ENCODE measurements at places on chromosomes 12 and 14. TPM values are rescaled to one million over a fixed set of nuclear protein-coding genes. Genes with fewer than 3 reads are reported as not detected.

DNA sequence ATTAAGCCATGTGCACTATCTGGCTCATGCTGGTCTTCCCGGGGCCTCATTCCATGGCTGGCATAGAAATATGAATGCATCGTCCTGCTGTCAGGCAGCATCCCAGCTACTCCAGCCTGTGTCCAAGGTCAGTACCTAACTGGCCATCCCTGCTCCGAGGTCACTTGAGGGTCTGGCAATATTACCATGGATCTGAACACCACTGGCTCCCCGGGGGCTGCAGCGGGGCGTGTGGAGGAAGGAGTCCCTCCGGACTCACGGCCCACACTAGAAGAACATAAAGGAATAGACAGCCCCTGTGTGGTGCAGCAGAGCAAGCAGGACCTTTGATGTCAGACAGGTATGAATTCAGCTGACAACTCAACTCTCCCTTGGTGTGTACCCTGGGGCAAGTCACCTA, 19.2 kb downstream of the ESRRB start:
- DNase-seq = no peak

DNA sequence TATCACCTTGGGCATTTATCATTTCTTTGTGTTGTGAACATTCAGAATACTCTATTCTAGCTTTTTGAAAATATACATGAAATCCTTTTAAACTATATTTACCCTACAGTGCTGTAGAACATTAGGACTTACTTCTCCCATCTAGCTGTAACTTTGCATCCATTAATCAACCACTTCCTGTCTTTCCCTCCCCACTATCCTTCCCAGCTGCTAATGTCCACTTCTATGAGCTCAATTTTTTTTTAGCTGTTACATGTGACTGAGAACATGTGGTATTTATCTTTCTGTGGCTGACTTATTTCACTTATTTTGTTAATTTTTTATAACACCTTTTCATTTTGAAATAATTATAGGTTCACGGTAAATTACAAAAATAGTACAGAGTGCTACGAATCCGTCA, 136.0 kb downstream of the LMNTD1 start:
- no peak for DNase-seq

- DNase-seq = no peak
Observed at GRCh38 chr12:3204143-3204542, 127.0 kb downstream of the TSPAN9 start.

GRCh38 chr12:120118321-120119061, 1.9 kb upstream of the RAB35 start:
- no peak for DNase-seq

RTL1 gene
- polyA plus RNA-seq = 60.5 TPM

GRCh38 chr14:65128096-65128495, 25.8 kb upstream of the MAX start:
- DNase-seq = no peak

GPR84 gene
- polyA plus RNA-seq = 0.15 TPM

C3AR1 gene
- 3.3 TPM for polyA plus RNA-seq

GRCh38 chr12:106134294-106134949, 4.3 kb downstream of the NUAK1 start:
- DNase-seq = no peak

TAS2R7 gene
- polyA plus RNA-seq = not detected

- no peak for DNase-seq
Observed at GRCh38 chr14:99235582-99236320, 36.2 kb downstream of the BCL11B start.

DNA sequence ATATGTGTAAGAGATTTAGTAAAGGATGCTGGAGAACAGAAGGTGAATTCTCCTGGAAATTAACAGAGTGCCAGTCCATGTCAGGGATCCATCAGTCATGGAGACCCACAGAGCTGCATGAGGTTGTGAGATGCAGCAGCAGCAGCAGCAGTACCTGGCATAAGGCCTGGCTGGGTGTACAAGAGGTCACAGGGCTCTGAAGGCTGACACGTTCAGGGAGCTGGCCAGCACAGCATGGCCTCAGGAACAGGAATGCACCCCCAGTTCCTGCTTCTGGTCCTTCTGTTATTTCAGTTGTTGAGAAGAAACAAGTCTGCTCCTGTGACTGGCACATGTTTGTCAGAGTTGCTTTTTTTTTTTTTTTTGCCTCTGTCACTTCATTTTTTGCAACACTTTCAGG, 210.8 kb downstream of the CNTN1 start:
- no peak for DNase-seq

GRCh38 chr12:101925935-101926334, 48.6 kb downstream of the DRAM1 start:
- no peak for DNase-seq

GRCh38 chr12:18296909-18297280, 35.6 kb downstream of the PIK3C2G start:
- DNase-seq = no peak

GRCh38 chr14:102560458-102561261, 31.8 kb upstream of the RCOR1 start:
- no peak for DNase-seq

DNA sequence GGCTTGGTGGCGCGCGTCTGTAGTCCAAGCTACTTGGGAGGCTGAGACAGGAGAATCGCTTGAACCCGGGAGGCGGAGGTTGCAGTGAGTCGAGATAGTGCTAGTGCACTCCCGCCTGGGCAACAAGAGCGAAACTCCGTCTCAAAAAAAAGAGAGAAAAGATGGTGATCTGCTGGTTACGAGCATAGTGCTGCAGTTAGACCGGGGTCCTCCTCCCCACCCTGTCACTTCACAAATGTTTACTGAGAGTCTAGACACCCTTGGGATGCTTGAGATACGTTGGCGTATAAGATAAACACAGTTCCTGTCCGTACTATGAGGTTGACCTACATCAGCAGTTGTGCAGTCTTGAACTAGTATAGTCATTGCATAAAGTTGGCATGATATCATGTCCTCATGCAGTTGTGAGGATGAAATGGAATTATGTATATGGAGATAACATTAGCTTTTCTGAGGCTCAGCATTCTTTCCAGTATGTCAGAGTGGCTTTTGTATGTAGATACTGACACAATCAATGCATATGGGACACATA, 787 bp downstream of the ACAD10 start:
- DNase-seq = no peak

DNA sequence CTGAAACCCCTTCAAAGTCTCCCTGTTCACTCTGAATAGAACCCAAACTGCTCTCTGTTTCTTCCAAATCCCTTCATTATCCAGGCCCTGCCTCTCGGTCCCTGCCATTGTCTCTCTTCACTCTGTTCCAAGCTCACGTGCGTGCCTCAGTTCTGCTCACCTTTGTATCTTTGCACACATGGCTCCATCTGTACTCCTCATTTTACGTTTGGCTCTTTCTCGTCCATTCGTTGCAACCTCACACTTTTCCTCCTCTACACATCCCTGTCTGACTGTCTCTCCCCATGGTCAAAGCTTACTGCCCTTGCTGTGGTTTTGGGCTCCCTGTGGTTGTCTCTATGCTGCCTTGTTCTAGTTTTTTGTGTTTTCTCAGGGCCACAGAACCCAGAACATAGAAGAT, 1054.5 kb downstream of the BCL11B start:
- DNase-seq = no peak

KRT6C gene
- polyA plus RNA-seq = not detected
